ENCODE measurements at places on chromosomes 3 and 15.

GRCh38 chr3:16011376-16011775 is 163.1 kb upstream of the GALNT15 start:
- peak; percentile 43 for DNase-seq

DNA sequence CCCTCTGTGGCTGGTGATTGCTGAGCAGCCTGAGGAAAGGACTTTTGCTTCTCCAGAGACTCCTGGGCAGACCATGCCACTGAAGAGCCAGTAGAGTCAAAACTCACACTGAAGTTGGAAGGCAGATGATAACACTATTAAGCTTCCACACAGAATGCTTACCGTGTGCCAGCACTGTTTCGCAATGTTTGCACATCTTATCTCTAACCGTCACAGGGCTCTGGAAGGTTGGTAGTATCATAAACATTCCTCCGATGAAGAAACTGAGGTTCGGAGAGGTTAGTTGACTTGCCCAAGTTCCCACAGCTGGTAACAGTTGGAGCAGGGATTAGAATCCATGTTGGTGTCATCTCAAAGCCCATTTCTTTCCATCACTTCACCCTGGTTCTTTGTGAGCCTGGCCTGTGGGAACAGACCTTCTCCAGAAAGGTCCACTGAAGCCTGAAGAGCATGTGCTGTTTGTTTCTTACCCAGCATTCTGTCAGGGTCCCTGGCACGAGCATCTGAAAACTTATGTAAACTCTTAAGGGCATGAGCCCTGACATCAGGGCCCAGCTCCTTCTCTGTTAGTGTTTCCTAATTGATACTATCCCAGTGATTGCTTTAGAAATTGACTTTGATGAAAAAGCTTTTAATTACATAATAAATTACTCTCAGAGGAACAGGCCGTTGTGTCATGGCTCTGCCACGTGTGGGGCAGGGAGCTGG is 77.0 kb upstream of the PRR23C start:
- no peak for DNase-seq

DNA sequence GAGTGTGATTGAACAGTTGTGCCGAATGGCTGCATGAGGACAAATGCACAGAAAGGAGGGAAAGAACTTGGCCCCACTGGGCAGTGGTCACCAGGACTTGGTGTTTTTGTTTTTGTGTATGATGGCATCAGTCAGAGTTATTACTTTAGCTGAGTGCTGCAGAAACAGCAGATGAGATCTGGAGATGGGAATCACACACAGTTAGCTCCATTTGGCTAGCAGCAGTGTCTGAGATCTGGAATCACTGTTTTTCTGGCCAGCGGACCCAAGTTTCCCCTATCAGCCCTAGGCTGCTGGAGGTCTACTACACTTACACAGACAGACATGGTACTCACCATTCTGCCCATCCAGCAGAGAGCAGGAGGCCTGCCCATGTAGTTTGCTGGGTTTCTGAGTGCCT is 45.9 kb upstream of the APEH start:
- no peak for DNase-seq

DNA sequence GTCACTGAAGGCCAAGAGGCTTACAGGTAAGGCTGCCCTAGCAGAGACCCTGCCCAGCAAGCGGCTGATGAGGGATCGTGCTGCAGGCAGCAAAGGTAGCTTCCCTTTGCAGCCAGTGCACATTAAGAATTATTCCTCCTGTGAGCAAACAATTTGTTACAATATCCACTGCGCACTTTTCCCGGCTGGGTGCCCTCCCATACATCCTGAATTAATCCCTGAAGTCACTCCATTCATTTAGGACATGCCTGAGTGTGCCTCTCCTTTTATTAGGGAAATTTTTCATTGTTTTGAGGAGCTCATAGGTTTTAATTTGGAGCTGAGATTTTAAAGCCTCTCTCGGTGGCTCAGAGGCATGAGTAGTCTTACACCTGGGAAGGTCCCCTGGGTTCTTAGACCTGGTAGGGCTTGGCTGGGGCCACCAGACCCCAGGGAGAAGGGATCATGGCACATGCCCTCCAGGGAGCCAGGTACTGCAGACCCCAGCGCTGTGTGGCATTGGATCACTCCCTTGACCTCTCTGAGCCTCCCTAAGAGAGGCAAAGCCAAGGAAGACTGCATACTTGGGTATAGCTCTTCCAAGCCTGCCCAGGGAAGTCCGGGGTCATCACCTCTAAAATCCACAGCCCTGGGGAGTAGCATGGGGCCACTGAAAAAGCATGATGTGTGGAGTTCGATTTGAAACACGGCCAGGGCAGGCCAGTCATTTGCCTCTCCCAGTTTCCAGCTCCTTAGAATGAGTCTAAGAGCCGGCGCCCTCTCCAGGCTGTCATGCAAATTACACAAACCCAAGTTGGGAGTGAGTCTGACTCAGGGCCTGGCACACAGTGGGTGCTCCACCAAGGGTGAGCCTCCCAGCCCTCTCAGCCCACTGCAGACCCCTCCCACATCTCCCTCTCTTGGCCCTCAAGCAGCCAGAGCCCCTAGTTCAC is 151.9 kb upstream of the LINGO1 start:
- DNase-seq = peak; percentile 7

DNA sequence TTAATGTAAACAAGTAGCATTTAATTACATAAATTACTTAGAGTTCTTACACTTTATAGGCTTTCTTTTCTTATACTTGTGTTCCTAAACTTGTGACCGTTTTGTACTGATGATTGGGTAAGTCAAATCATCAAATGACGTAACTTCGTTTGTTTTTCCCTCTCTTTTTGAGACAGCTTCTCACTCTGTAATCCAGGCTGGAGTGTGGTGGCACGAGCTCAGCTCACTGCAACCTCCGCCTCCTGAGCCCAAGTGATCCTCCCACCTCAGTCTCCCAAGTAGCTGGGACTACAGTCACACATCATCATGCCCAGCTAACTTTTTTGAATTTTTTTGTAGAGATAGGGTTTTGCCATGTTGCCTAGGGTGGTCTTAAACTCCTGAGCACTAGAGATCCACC is 226.0 kb downstream of the TCF12 start:
- DNase-seq = no peak

GRCh38 chr3:12343047-12343501 is 54.2 kb downstream of the PPARG start:
- DNase-seq = peak; percentile 37

DNA sequence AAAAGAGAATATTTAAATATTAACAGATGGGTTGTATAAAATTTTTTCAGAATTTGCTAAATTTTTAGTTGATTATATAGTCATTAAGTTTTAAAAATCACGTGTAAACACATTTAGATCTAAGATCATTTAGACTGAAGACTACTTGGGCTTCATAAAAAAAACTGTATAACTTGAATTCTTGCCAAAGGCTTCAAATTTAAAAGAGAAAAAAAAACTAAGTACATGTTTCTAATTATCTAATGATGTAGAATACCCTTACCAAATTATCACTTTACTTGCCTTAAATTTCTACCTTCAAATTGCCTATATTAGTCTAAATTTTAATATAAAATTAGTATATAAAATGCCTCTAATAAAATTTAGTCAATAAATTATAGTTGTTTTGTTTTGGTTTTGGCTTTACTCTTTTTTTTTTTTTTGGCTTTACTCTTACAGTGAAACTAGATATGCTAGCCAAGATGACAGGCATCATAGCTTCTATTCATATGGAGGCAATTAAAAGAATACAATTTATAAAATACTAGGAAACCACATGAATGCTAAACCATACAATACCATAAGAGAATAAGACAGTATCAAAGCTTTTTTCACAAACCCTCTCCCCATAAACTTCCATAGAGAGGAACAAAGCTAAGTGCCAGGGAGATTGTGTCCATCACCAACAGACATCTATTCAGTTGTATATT is 183.1 kb upstream of the KCNMB2 start:
- no peak for DNase-seq

- peak; percentile 35 for DNase-seq
These were observed 48.2 kb upstream of the MYO5C start for GRCh38 chr15:52343831-52344230.

GRCh38 chr3:50591196-50591741 is 20.3 kb downstream of the CISH start:
- no peak for DNase-seq

Data from astrocyte of the hippocampus (primary cell).